ENCODE measurements at places on chromosomes 1 and 21.

GRCh38 chr21:34335316-34335715 is 28.5 kb upstream of the KCNE2 start:
- no peak for DNase-seq

DNA sequence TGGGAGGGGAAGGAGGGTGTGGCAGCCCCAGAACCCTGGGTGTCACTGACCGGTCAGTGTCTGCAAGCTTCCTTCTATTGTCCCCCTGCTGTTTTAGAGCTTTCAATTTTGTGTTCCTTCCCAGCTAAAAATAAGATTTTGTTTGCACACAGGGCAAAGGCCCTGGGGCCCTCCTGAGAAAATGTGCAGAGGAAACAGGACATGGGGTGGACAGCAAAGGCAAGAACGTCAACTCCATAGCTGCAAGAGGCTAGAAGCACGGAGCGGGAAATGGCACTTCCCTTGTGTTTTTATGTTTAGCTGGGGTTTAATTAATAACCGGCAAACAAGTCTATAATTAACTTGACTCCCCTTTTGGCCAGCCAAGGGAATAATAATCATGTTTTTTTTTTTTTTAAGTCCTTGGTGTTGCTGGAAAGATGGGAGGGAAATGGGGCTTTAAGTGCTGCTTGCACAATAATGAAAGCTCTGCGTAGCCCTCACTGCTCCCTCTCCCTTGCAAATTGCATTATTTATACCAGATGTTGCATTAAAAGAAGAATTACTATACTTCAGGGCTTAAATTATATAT is 261.4 kb upstream of the USP24 start:
- peak; percentile 61 for DNase-seq

DNA sequence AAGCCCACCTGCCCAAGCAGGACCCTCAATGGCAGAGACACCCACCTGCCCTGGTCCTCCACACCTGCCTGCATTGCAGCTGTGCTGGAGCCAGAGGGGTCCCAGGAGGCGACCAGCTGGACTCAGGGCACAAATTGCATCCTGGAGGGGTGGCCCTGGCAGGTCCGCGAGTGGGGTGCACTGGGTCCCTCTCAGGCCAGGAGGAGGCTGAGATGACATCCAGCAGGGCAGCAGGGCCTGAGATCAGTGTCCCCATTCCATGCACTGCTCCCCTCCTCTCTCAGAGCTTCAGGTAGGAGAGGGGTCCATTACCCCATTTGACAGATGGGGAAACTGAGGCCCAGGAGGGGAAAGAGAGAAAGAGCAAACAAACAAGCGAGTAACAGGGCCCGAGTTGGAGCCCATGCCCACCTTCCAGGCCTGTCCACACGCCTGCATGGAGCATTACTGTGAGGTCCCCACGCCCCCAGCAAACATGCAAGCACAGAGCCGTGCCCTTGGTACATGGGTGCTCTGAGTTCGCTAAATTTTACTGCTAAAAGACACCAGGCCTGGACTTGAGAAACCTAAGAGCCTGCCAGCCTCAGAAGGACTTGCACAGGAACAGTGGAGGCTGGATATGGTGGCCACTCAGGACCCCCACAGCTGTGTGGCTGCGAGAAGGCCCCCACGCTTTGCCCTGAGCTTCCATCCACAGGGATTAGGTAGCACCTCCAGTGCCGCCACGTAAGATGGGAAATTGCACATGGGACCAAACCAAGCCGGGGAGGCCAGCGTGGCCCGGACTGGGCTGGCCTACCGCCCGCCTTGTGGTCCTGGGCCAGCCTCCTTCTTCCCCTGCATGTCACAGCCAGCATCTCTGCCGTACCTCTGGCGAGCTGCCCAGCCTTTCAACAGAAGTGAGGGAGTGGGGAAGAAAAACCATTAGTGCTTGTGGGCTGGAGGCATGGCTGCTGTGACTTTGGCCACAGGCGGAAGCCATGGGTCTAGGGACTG is 7.4 kb downstream of the WNT3A start:
- no peak for DNase-seq

DNA sequence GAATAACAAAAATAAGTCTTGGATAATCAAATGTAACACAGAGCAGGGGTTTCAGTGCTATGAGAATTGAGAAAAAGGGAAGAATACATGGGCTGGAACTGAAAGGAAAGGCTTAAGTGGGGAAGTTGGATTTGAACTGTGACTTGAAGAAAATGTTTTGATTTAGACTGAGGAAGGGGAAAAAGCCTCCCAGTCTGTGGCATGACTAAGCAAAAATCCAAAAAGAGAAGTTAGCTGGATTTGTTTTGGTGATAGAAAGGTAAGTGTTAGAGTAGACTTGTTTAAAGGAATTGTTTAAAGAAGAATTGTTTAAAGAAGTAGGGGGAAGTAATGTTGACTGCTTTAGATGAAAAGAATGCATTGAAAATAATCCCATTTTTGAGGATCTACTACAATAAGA is 46.0 kb downstream of the KCNK2 start:
- DNase-seq = no peak

DNA sequence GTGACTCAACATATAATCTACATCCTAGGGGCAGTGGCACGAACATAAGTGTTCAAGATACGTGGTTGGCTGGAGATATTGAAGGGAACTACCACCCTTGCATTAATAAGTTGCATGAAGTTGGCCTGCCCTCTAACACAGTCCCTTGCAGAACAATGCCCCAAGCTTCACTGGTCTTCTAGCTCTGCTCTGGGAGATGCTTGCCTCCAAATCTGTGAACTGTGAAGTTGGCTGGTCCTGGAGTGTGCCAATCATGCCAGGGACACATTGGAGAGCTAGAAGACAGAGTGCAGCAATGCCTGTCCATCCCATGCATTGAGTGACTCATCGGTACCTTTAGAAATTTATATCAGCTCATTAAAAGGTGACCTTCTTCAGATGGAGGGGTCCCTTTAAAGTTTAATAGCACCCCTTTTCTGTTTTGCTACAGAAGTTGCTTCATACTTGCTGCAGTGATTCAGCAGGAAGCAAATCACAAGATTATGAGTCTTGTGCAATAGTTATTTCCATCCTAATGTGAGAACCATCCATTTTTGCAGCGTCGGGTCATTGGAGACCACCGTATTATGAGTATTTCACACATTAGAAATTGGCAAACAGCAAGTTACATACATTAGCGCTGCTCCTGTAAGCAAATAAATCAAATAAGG is 55.2 kb upstream of the KAZN start:
- no peak for DNase-seq

GRCh38 chr1:89999208-89999607 is 4.3 kb downstream of the ZNF326 start:
- DNase-seq = no peak

GRCh38 chr1:233331676-233332519 is 4.4 kb downstream of the MAP3K21 start:
- DNase-seq = no peak

DNA sequence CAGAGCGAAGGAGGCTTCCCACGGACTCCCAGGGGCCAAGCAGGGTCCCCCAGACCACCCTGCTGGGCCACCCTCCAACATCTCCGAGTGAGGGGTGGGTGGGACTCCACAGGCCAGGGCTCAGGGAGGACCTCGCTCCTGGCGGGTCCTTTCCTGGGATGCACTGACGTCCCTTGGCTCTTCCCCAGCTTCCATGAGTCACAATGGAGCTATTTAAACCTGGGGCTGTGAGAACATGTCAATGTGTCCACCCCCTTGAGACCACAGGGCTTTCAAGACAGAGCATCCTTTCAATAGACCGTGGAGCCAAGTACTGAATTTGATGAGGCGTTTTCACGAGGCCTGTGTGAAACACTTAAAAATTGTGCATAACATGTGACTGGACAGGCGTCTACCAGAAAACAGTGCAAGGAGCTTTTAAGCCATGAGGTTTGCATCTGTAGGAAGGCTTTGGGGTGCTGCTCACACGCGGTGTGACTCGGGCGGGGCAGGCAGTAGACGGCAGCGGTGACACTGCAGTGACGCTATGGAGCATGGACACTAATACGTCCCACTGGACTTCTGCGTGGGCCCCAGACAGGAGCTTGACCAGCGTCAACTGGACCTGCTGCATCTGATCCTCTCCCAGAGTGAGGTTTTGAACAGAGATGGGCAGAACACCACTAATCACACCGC is 24.1 kb upstream of the NPHP4 start:
- DNase-seq = no peak

GRCh38 chr1:40379785-40380452 is 6.4 kb downstream of the SMAP2 start:
- DNase-seq = no peak

GRCh38 chr1:183457449-183457848 is 14.8 kb upstream of the SMG7 start:
- no peak for DNase-seq

DNA sequence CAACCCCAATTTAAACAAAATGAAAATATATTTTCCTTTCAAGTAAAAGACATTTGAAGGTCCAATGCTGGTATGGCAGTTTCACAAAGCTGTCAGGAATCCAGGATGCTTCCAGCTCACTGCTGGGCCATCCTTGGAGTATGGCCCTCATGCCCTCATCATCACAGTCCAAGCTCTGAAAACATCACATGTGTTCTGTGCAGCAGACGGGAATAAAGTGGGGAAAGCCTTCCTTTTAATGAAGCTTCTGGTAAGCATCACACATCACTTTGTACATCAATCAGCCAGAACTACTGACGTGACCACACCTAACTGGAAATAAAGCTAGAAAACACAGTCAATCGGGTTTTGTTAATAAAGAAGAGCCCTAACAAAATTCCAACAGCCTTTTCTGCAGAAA is 22.7 kb downstream of the CDC42BPA start:
- no peak for DNase-seq

GRCh38 chr1:186220067-186220466 is 155.0 kb downstream of the TPR start:
- no peak for DNase-seq

- no peak for DNase-seq
Measured at GRCh38 chr1:89563957-89564604, 39.5 kb downstream of the LRRC8B start.

- DNase-seq = no peak
Measured at GRCh38 chr1:242425232-242425631, 99.3 kb downstream of the PLD5 start.

- no peak for DNase-seq
Measured at GRCh38 chr1:245869847-245870246, 637.2 kb downstream of the SMYD3 start.

DNA sequence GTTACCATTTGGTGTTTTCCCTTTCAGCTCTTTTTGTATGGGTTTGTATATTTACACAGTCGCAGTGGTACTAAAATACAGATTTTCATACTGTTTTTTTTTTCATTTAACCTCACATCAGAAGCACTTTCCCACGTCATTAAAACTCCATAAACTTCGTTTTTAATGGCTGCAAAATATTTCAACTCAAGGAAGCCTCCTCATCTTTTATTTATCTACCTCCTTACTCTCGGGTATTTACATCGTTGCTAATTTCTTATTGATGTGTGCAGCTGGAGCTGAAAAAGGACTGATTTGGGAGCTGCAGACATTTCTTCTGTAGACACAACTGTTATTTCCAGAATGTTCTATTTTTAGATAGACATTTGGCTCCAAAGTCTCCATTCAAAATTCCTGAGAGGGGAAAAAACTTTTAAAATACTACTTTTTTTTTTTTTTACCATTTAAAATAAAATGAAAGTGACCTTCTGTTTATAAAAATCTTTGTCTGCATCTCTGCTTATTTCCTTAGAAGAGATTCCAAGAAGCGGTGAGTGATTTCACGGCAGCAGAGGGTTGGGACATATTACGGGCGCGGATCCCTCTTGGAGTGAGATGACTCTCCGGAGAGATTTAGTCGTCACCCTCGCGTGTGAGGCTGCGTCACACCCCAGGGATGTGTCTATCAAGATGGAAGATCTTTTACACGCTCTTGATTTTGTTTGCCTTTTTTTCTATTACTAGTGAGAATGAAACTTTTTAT is 10.1 kb downstream of the RUNX3 start:
- DNase-seq = no peak

- DNase-seq = no peak
Measured at GRCh38 chr1:33842348-33842747, 21.5 kb upstream of the HMGB4 start.

- no peak for DNase-seq
Measured at GRCh38 chr1:111789142-111789541, 33.4 kb downstream of the DDX20 start.

DNA sequence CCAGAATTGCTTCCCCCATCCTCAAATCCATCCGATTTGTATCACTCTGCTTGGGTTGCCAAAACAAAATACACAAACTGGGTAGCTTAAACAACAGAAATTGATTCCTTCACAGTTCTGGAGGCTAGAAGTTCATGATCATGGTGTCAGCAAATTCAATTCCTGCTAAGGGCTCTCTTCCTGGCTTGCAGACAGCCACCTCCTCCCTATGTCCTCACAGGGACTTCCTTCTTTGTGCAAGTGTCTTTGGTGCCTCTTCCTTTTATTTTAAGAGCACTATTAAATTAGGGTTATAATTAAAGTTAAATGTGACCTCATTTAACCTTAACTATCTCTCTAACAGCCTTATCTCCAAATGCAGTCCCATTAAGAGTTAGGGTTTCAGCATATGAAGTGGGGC is 112.8 kb downstream of the PLPP3 start:
- no peak for DNase-seq

DNA sequence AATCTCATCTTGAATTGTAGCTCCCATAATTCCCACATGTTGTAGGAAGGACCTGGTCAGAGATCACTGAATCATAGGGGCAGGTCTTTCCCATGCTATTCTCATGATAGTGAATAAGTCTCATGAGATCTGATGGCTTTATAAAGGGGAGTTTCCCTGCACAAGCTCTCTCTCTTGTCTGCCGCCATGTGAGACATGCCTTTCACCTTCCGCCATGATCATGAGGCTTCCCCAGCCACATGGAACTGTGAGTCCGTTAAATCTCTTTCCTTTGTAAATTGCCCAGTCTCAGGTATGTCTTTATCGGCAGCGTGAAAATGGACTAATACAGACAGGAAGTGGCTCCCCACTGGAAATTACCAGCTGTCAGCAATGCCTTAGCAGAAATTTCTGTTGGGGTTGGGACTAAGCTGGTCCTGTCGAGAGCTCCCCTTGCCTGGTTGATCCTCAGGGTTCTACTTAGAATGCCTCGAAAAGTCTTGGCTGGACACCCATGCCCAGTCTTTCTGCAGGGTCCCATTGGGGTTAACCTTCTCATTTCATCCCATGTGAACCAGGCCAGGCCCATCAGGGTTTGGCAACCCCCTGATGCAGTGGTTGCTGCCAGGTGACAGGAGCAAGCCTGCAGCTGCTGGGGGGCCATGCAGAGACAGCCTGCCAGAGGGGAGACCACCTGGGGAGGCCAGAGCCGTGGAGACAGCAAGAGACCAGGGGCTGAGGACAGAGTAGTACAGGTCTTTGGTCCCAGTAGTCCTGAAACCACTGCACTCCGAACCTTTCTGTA is 2.8 kb upstream of the ABCG1 start:
- DNase-seq = no peak

DNA sequence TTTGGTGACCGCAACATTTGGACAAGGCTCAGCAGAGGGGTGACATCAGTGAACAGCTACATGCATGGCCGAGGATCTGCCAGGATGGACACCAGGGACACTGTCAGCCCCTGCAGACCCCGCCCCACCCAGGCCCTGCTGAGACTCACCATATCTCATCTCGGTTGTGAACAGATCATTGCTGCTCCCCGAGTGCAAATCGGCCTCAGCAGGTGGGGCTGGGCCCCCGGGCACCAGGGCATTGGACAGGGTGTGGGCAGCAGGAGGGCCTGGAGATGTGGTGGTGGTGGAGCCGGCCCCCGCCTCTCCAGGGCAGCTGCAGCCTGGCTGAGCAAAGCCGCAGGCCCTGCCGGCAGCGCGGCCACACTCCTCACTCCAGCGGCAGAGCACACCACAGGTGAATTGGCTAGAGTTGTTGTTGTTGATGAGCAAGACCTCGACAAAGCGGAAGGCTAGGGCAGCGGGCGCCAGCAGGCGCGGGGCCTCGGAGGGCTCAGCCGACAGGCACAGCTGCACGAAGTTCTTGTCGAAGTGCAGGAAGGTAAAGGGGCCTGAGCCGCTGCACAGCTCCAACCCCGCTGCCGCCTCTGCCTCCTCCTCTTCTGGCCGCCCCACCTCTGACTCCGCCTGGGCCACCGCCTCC is 8.2 kb downstream of the ADGRB2 start:
- no peak for DNase-seq
